ENCODE measurements at places on chromosomes 5 and 9. TPM values are rescaled to one million over a fixed set of nuclear protein-coding genes. Genes with fewer than 3 reads are reported as not detected.

DNA sequence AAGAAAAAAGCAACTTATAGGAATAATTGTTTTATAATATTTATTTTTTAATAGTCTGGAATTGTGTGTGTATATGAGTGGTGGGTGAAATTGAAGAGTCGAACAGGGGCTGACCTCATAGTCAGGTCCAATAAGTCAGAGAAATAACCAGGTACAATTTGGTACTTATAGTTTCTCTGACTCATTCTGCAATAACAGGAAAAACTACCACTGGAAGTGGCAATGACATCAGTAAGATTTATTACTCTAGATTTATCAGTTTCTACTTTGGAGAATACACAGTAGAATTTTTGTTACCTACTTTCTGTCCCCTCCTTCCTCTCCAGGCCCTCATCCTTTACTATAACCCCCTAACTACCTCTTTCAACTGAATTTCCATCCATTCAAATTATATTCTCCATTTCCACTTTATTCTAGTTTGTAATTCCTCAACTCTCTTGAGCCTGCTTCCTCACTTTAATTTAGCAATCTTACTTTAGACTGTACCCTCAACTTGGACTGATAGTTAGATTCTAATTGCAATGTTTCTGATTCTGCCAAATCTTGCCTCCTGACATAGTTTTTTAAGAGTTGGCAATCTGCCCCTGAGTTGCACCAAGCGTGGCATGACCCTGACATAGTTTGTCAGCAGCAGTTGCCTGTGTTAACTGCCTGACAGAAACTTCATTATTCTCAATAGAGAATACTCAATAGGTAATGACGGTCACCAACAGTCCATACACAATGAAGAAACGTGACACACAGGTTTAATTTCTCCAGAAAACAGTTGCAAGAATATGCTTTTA, 475.3 kb upstream of the RIOK2 start:
- no peak for DNase-seq

The ENHO gene
- total RNA-seq, result 9.2 TPM

DNA sequence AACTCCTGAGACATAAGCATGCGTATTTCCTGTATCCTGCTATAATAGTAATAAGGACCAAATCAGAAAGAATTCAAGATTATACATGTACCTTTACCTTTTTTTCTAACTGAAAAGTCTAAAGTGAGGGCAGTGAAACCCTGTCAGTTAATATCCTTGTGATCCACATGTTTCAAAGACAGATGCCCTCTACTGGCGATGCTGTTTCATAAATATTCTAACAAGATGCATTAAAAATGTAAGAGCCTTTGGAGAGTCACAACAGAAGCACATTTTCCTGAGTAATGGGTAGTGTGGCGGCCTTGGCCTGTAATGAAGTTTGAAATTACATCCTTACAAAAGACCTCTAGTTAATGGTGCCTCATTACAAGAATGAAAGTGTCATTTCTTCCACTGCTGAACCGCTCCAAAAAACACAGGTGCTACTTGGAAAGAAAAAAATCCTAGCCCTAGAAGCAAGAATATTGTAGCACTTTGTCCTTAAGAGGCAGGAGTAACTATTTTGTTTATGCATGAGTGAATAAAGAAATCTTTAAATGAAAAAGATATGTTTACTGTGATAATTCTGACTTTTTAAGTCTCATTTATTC, 232.6 kb downstream of the EPB41L4A start:
- peak; percentile 70 for DNase-seq

DNA sequence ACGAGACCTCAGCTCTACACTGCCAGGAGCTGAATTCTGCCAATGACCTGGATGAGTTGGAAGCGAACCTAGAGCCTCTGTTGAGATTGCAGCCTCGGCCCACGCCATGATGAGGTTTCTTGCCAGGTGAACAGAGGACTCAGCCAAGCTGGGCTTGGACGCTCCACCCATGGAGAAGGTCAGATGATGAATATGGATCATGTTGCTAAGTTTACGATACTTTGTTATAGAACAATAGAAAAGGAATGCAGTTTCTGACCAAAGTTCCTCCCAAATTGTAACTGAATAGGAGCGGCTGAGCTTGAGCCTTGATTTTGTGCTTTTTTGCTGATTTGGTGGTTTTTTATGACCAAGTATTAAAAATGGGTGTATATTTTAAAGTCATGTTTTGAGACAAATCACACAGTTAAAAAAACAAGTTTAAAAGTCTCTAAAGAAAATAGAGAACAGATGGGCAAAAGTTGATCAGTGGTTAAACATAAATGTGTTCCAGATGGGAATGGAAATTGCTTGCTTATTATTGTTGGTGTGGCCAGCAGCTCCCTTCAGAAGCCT, 32.9 kb downstream of the ROPN1L start:
- DNase-seq, result no peak

GRCh38 chr5:95284572-95285408, at the start of gene MCTP1:
TSS of gene MCTP1 (minus strand) at chr5:95285094.
- peak; percentile 67 for DNase-seq

The NME5 gene
- not detected for total RNA-seq

GRCh38 chr5:150694612-150695011, 6.2 kb downstream of the RBM22 start:
- DNase-seq, result no peak

The LRRC70 gene
- total RNA-seq, result 1.7 TPM

- DNase-seq, result no peak
These were observed 41.3 kb upstream of the PAM start for GRCh38 chr5:102713682-102714231.

GRCh38 chr9:137273611-137274320, 3.8 kb upstream of the TOR4A start:
- DNase-seq, result no peak

DNA sequence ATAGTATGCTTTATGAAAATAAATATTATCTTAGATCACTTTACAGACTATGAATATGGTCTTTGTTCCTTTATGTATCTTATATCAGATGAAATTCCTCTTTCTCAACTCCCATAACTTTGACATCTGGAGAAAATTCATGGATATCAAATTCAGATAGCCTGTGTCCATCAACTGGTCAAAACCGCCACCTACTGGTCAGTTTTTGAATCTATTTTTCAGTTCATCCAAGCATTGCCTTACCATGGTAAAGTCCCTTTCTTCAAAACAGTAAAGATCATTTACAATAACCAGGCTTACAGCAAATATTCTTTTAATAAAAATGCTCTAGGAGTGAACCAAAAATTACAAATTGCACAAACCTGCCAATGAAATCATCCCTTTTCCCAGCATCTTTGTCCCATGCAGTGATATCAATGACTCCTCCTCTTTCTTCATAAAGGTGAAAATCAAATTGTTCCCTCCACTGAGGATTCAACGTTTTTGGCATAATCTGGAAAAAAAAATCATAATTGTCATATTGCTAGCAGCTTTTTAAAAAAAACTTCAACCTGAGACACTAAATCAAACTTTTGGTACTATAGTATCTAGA, 290.5 kb downstream of the SLF1 start:
- peak; percentile 68 for DNase-seq
